ENCODE measurements at places on chromosomes 11 and 22.

DNA sequence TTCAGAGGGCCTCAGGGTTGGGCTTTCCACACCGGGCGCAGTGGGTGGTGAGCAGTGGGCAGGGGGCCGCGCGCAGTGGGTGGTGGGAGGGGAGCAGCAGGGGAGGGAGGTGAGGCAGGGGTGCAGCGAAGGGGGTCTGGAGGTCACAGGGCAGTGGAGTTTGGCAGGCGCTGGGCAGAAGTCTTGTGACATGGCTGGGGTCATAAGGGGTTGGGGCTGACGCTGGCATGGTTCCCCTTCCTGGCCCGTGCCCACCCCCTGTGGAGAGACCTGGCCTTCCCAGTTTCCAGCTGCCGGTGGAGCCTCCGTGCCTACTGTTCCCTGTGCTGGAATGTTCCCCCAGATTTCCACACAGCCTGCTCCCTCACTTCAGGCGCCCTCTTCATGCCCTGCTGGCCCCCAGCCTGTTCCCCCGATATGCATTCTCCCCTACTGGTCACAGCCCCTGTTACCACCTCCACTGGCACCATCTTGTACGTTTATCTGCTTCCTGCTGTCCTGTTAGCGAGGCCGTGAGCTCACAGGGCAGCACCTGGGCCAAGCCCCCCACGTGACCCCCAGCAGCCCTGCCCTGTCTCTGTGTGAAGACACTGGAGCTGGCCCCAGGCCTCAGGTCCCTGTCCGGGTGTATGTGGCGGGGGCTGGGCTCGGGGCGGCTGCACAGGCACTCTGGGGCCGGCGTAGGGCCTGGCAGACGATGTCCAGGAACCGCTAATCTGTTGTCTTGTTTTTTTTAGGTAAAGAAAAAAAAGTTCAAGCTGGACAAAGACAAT is 111.6 kb downstream of the KCNQ1OT1 start:
- no peak for DNase-seq

- peak; percentile 94 for DNase-seq
Measured at GRCh38 chr11:118921121-118921928, 4.4 kb downstream of the BCL9L start.

DNA sequence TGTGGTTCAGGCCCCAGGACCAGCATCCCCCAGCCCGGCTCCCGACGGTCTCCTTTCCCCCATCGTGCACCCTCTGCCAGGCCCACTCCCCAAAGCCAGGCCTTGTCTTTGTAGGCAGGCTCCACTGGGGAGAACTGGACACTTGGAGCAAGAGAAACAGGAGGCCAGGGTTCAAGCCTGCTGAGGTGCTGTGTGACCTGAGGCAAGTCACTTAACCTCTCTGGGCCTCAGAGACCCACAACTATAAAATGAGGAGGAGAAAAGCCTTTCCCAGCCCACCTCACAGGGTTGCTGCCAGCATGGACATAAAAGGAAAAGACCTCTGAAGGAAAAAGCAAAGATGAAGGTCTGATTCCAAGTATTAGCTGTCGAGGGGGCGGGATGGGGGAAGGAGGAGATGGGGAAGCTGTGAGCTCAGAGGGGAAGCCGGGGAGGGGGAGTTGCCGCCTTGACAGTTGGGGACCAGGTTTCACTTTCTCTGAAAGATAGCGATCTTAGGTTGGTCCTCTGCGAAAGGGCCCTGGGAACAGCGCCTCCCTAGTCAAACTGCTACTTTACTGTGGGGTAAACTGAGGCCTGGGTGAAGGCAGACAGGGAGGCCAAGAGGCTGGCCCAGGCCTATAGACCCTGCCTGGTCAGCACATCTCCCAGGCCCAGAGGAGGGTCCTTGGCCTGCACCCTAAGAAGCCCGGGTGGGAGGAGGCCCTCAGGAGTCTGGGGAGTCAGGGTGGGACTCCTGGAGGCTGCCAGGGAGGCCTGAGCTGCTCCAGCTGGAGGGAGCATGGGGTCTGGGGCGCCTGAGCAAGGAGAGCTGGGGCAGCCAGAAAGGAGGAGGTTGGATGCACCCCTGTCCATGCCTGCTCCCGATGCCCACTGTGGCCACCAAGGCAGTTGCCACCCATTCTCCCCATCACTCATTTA is 991 bp upstream of the OSM start:
- no peak for DNase-seq

DNA sequence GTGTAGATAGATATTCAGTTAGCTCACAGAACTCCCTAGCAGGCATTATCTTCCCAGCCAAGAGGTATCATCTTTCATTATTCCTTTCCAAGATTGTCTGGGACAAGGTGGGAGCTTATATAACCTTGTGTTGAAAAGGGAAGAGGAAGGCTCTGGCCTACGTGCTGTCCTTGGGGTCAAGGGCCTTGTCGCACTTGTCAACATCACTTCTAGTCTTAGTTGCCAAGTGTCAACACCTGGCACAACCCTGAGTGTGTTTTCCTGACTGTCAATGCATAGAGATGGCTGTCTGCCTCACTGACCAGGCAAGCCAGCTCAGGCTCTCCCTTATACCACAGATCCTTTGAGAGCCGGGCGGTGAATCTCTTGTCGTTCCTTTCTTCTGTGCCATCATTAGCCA is 331.9 kb downstream of the CNTN5 start:
- DNase-seq = no peak

GRCh38 chr11:94218372-94218771 is 86.0 kb upstream of the IZUMO1R start:
- peak; percentile 11 for DNase-seq

DNA sequence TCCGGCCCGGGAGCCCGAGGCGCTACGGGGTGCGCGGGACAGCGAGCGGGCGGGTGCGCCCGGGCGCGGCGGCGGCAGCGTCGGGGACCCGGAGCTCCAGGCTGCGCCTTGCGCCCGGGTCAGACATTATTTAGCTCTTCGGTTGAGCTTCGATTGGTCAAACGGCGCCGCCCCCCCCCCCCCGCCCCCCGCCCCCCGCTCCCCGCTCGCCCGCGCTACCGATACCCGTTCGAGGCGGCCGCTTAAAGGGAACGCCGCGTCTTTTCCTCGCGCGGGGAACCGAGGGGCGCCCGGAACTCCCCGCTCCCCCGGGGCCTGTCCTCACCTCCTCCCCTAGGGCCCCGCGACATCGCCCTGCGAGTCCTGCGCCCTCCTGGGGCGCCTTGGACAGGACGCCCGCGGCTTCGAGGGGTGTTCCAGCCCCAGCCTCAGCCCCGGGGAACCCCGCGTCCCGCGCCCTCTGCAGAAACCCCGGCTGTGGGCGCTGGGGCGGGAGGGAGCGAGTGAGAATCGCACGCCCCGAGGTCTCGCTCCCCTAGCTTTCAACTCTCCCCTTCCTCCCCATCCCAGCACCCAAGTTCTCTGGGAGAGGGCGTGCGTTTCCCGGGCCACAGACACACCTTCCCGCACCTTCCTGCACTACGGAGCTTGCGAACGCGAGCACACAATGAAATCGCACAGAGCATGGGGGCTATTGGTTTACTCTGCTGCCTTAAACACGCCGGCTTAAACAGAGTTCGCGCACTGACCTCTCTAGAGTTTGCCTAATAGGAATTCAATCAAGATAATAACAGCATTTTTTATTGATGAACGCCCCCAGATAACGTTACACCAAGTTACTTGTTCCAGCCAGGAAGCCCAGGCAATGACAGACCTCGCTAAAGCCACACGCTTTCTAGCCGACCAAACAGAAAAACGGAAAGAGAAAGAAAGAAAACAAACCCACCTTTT is at the start of gene BDNF:
TSS of gene BDNF (minus strand) at position 105 of the 951 bp plus-strand sequence. CDS start 41,891 bp downstream, outside the sequence.
- DNase-seq = peak; percentile 62

DNA sequence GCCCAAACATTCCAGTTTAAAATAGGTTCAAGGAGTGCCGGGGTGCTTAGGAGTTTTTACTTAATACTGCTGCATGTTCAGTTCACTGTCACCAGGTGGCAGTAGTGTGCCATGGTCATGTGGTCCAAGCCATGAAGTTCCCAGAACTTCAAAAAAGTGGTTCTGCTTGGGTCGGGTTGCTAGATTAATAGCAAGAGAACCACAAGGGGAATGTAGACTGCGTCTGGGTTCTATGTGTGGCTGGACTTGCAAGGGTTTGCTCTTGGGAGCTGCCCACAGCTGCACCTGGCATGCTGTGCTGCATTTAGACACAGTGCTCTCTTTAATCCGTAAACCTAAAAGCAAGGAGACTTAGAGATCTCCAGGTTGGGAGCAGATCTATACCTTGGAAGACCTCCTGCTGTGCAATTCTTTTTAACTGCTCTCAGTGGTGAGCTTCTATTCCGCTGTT is 6.5 kb upstream of the SPON1 start:
- peak; percentile 62 for DNase-seq

DNA sequence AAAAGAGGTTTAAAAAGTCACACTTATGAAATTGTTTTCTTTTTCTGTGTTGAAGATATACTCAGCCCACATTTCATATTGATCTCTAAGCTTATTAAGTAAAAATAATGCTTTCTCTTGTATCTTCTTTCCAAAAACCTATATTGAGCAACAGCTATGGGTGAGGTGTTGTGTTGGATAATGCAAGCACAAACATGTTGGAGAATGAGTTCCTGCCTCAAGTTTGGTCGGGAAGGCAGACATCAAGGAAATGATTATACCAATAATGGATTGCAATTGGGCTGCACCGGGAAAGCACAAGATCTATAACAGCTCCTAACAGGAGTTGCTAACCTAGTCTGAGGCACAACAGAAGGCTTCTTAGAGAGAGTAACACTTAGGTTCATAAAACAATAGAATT is 308.9 kb upstream of the MPPED2 start:
- no peak for DNase-seq

DNA sequence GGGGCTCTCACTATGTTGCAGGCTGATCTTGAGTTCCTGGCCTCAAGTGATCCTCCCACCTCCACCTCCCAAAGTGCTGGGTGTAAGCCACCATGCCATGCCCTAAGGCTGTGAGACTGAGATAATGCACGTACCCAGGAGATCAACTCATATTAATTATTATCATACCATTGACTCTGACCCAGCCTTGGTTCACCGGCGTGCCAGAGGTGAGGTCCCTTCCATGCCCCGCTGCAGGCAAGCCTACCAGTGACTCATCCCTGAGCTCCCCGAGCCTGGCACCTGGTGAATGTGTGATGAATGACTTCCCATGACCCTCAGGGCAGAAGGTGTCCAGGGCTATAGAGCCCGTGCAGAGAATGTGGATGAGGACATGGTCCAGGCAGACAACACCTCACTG is 12.1 kb downstream of the GAL3ST1 start:
- no peak for DNase-seq

DNA sequence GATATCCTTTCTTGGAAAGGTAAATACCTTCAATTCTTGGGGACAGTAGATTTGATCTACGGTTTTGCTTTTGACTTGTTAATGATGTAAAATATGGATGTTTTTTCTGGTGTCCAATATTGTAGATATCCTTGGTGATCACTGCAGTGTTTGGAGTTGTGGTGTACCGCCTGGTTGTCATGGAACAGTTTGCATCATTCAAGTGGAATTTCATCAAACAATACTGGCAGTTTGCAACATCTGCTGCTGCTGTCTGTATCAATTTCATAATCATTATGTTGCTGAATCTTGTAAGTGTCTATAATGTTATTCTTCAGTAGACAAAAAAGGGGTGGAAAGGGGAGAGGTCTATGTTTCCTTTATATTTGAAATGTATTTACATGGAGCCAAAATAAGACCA is 27.4 kb upstream of the MUC15 start:
- DNase-seq = peak; percentile 56

DNA sequence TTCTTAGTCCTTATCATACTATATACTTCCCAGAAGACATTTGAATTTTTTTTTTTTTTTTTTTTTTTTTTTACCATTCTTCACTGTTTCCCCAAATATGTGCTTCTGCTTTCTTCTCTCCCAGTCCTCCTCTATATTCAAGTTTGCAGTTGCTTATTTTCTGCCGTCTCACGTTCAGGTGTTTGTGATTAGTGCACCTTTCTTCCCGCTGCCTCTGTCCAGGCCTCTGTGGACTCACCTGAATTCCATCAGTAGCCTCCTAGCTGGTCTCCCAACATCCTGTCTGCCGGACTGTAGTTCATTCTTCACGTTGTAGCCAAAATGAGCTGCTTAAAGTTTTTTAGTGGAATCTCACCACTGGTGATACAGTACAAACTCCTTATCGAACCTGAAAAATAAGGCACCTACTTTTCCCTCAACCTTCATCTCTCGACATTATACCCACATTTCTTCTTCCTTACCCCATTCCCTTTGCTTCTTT is 795 bp upstream of the MSANTD4 start:
- no peak for DNase-seq

DNA sequence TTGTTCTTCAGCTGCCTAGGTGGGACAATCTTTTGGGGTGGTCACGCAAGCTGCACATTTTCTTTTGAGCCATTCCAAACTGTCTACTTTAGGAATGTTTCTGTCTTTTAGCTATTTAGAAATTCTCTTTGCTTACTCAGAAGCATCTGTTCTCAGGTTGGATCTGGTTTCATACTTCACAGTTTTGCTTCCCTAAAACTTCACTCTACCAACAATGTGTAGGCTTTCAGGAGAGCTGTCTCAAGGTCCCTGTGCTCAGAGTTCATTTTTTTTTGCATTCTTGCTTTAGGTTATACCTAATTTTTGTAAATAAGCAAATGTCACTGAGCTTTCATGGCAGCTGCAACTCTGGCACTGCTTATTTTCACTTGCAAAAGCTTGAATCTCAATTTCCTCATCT is 36.7 kb downstream of the CCDC90B start:
- DNase-seq = no peak

DNA sequence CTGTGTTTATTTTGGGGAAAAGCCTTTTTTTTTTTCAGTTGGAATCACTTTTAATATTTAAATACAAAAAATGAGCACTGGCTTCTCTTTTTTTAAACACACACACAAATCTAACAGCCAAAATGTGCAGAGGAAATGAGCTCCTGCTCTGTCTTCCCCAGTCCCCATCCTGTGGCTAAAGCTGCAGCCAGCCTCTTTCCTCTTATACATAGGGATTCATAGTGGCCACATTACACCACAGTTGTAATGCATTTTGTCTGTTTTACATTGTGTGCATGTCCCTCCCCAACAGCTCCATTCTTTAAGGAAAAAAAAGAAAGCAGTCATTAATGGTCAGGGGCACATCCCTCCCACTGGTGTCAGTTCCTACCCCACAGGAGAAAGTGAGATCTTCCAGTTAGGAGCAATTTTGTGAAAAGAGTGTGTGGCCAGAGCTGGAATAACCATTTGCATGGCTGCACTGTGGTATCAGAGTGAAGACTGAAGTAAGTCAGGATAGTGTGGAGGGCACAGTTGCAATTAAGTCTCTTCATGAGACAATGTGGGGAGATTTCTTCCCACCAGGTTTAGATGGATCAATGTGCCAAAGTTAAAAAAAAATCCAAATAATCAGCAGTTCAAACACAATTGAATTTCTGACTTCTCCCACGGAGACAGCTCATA is 220.6 kb downstream of the TMEM135 start:
- DNase-seq = no peak

Measured in fibroblast of skin of scalp (primary cell).